ENCODE measurements at places on chromosomes 5 and 9.

- no peak for DNase-seq
Observed at GRCh38 chr9:98603821-98604383, 104.8 kb downstream of the GABBR2 start.

GRCh38 chr9:13001989-13002580, 227.3 kb downstream of the LURAP1L start:
- no peak for DNase-seq

DNA sequence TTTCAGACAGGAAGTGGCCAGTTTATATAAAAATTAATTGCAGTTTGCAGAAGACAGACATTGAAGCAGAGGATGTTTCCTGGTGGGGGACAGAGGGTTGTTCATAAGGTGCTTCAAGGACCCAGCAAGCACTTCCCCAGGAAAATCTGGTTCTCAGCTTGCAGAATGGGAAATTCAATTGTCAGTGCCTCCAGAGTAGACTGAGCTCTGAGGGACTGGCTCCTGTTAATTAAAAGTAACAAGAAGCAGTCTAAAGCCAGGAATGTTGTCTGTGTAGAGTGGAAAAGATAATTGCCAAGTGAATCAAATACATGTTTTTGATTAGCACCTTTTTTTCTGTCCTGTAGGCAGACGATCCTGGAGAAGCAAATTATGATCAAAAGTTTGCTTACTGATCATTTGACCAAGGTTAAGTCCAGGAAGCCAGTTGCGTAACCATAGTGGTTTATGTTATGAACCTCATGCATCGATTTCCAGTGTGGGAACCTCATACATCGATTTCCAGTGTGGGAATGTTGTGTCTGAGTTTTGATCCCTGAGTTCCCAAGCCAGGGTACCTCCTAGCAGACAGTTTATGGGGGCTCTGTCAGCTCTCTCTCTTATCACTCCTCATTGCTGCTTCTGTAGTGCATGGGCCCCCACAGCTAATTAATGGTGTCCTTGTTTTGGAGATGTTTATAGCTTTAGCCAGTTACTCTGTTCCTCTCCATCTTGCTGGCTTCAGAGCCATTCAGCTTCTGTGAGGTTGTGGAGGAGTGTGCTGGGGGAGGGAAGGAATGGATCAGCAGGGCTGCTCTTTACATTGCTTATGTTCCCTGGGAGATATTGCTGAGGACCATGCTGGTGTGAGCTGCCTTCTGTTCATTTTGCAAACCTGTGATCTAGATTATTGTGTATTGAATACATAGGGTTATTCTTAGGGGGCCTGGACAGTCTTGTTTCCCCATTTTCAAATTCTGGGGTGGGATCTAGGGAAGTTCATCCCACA, 17.1 kb downstream of the MSANTD3 start:
- DNase-seq: no peak

- DNase-seq: no peak
Observed at GRCh38 chr5:34516686-34517085, 139.4 kb upstream of the RAI14 start.
